ENCODE measurements at places on chromosomes 3 and 15.

DNA sequence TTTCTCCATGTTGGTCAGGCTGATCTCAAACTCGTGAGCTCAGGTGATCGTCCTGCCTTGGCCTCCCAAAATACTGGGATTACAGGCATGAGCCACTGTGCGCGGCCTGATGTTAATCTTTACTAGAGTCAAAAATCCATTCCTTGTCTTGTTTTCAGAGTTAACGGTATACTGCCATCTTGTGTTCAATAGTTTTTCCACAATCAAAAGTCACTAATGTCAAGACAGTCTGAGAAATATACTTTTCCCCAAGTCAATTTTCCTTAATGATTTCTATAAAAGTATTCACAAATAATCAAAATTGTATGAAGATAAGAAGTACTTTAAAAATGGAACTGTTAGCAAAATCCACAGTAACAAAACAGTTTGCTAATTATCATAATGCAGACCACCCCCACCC lies 8.5 kb downstream of the CRBN start:
- DNase-seq, result no peak

DNA sequence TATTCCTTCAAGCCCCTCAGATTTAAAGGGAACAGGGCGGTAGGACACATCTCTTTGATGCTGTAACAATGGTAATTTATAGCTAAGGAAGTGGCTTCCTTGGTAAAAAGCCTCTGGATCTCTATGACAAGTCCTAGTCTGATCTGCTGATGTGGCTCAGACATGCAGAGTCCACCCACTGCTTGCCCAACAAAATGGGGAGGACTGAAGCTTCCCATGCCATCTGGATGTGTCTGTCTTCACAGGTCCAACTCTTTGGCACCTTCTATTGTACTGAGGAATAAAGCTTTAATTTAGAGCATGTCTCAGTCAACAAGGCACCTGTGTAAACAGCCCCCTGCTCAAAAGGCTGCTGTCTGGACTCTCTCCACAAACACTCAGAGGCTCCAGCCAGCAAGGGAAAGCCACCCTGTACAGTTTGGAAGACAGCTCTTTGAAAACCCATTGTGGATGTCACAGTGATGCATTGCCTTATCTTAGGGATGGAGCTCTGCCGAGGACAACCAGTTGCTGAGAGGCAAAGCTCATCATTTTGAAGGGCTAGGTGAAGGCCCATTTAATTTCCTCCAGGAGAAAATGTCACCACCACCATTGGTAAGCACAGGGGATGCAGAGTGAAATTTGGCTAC lies 348.6 kb upstream of the GRM7 start:
- no peak for DNase-seq

DNA sequence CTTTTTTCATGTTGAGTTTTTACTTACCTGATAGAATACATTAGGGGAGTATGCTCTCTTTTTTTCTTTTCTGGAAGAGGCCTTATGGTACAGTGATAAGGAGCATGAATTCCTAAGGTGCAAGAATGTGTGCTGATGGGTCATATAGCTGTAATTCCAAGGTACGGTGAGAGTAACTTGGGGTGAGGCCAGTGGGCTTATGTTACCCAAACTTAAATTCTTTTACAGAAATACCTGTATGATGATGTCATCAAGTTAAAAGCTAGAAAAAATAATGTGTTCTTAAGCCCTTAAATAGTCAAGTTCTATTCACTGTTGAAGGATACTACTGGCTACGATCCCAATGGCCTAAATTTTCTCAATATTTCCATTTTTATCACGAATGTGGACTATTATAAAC lies 111.2 kb downstream of the GMPS start:
- DNase-seq, result no peak

DNA sequence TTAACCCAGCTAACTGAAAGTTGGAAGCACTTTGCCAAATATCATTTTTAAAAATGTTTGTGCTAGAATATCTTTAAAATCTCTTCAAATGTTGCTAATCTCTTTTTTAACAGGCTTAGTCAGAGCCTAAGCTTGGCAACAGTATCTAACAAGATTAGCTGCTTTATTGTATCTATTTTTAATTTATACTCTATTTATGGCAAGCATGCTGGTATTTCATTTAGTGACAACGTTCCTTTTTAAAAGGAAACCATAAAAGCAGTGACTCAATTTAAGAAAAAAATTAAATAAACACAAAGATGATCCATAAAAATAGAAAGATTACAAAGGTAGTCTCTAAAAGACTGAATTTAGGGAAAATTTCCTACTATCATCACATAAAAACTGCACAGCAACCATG lies 40.5 kb downstream of the SLC12A6 start:
- no peak for DNase-seq

DNA sequence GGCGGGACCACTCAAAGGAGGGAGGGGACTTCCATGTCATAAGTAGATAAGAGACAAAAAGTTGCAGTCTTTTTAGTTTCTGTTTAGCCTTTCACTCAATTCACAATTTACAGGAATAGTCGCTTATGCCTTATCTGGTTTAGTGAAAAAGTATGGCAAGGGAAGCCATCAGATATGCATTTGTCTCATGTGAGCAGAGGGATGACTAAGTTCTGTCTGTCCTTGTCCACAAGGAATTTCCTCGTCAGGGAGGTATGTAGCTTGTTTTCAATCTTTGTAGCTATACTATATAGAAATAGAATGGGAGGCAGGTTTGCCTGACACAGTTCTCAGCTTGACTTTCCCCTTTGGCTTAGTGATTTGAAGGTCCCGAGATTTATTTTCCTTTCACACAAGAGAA lies 882.8 kb downstream of the NAALADL2 start:
- no peak for DNase-seq

DNA sequence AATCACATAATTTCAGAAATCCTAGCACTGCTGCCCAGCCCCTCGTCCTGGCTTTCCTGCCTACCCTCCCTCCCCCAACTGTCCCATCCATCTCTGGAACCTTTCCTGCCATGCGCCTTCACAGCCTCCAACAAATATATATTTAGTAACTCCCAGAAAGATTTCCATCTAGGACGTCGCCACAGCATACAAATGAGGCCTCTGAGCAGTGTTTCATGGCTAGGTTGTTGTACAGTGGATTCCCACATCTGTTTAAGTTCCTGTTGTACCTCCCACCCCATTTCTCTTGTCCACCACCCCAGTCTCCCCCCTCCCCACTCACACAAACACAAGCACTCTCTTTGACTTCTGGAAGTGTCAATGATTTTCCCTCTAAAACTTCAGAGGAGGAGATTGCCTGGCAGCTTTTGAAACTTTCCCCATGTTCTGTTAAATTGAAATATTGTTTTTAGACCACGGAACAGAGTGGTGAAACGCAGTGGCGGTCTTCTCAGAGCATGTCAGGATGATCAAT lies 280.3 kb upstream of the RORA start:
- DNase-seq, result no peak

DNA sequence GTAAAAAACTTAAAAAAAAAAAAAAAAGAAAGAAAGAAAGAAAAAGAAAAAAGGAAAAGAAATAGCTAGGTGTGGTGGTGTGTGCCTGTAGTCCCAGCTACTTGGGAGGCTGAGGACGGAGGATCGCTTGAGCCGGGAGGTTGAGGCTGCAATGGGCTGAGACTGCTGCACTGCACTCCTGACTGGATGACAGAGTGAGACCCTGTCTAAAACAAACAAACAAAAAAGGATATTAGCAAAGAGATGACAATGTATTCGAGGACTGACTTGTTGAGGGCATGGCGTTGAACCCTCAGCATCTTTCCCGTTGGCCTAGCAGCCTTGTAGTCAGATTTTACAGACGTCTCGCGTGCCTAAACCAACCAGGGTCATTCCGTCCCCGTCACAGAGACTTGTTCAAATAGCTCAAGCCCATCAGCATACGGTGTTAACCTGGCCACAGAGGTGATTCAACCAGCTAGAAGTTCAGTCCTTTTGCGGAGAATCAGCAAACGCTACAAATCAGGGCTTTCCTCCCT lies 528 bp upstream of the NIT2 start:
- no peak for DNase-seq

DNA sequence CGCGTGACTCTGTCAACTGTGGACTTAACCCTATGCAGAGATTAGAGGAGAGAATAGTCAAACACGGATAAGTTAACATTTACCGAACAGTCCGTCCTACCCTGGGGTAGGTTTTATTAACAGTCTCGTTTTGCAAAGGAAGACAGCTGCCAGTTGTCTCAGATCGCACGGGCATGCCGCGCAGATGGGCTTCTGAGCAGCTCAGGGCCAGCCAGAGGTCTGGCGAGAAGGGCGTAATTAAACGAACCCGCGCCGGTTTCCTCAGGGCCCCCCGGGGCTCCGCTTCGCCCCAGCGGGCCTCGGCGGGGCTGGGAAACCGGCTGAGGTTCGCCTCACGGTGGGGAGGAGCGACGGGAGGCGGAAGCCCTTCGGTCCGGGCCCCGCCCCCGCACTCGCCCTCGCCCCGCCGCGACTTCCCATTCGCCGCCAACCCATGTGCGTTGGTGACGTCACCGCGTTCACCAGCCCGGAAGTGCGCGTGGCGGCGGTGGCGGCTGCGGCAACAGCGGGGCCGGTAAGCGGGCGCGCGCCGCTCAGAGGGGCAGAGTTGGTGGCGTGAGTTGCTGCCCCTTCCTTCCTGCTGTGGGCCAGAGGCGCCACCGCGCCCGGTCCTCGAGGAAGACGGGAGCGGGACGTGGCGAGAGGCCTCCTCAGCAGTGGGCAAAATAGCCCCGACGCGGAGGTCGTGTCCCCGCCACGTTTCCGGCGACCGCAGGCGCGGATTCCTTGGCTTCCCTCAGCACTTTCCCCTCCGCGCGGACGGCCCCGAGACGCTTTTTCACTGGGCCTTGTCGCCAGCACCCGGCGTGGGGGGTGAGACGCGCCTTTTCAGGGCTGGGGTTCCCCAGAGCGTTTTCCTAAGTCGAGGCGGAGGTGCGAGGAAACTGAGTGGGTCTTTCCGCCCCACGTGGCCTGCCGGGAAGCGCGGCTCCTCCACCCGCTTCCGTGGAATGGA lies at the start of gene TRNT1:
Gene TRNT1, plus strand, starts transcription at position 464 of the 955 bp plus-strand sequence. CDS start 2,101 bp downstream, outside the sequence.
- DNase-seq, result peak; percentile 97

DNA sequence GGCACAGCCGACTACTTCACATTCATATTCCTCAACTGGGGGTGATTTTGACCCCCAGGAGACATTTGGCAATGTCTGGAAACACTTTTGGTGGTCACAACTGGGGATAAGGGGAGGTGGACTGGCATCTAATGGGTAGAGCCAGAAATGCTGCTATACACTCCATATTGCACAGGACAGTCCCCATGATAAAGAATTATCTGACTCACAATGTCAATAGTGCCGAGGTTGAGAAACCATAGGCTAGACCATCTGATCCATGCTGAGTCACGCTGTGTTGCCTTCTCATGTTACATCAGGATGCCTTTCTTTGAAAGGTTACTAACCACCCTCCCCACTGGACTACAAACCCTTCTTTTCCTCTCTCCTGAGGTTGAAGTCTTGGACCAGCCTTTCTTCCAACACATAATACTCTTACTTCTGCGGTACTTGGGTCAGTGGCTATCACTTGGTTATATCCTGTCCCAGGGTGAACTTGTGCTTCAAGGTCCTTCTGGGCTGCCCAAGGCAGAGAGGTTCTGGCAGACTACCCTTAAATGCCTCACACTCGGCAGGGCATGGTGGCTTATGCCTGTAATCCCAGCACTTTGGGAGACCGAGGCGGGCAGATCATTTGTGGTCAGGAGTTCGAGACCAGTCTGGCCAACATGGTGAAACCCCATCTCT lies 68.8 kb downstream of the CTNNB1 start:
- DNase-seq, result peak; percentile 20

- DNase-seq, result peak; percentile 66
These were observed 20.6 kb downstream of the DCUN1D1 start for GRCh38 chr3:182959474-182960350.

- no peak for DNase-seq
These were observed 647.1 kb downstream of the NTRK3 start for GRCh38 chr15:87609474-87609873.

- DNase-seq, result no peak
These were observed 71.4 kb upstream of the P3H2 start for GRCh38 chr3:190192087-190192486.

GRCh38 chr3:9019259-9019961 lies 56.1 kb upstream of the RAD18 start:
- DNase-seq, result no peak

DNA sequence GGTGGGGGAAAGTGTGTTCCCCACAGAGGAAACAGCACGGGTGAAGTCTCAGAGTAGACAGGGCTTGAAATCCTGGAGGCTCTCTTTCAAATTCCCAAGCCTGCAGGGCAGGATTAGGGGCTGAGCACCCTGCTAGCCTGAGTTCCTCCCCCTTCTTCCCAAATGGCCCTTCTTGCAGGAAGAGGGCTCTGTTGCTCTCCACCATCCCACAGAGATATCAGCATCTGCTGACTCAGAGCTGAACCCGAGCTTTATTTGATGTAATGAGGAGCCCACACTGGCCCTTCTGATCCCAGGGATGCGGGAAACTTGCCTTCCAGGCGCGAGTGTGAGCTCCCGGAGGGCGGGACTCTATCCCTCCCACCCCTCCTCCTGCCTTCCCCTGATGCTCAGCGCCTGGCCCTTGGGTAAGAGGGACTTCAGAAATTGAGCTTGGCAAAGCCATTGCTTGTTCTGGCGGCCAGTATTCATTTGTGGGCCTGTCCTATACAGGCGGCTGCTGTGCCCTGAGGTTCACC lies 1.4 kb upstream of the STRA6 start:
- no peak for DNase-seq

GRCh38 chr15:99097441-99098410 lies 7.2 kb upstream of the SYNM start:
- DNase-seq, result peak; percentile 3

DNA sequence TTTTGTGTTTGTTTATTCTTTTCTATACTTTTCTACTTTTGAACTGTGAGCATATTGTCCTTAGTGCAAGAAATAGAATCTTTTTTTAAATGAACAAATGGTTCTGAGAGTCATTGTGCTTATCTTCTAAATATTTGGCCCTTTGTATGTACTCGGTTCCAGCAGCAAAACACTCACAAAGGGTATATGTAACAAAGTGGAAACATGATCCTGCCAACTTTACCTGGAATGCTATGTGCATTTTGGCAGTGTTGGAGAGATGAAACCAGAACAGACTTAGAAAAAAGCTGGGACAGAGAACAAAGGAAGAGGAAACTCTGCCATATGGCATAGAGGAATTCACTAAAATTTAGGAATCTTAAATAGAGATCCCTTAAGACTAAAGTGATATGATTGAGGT lies 150.1 kb downstream of the FGF12 start:
- DNase-seq, result no peak

DNA sequence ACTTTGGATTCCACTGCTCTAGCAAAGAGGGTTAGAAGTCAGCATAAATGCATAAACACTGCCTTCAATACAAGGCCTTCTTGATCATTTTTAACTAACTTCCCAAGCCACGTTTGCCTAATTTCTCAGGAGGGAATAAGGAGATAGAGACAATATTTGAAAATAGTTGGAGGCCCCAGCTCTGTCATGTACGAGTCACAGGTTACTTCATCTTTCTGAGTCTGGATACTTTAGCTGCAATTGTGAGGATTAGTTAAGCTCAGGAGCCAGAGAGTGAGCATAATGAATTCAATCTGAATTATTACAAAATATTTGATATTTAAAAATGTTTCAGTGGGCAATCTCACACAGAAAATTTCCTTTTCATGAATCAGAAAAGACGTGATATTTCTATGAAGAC lies 298.9 kb downstream of the SHOX2 start:
- no peak for DNase-seq

- DNase-seq, result no peak
These were observed 481.9 kb downstream of the FOXP1 start for GRCh38 chr3:71101626-71102025.

Data from inflammatory macrophage (primary cell).